ENCODE measurements at places on chromosomes 1 and 21.

DNA sequence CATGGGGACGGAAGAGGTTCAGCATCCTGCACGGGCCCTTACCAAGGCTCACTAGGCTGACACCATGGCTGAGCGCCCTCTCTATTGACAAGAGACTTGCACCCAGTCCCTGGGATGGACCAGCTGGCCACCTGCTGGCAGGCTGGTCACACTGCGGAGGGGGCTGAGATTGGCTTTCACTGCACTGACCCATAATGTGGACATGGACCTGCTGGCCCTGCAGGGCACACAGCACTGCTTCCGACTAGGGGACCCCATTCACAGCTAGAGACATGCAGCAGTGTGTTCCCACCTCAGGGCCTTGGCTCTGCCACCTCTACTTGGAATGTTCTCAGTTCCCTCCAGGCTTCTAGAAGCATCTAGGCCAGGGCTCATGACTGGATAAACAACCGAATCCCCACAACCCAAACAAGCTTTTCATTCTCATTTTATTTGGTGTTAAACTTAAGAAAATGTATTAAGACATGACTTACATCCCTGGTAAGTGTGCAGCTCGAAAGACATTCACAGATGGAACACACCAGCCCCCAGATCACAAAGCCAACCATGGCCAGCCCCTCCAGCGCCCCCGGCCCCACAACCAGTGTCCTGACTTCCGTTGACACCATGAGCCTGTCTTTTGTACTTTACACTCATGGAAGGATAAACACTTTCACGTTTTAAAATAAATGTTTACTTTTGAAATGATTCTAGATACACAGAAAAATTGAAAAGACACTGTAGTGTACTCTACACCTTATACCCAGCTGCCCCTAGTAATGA is 9.3 kb upstream of the SRARP start:
- peak; percentile 11 for DNase-seq

DNA sequence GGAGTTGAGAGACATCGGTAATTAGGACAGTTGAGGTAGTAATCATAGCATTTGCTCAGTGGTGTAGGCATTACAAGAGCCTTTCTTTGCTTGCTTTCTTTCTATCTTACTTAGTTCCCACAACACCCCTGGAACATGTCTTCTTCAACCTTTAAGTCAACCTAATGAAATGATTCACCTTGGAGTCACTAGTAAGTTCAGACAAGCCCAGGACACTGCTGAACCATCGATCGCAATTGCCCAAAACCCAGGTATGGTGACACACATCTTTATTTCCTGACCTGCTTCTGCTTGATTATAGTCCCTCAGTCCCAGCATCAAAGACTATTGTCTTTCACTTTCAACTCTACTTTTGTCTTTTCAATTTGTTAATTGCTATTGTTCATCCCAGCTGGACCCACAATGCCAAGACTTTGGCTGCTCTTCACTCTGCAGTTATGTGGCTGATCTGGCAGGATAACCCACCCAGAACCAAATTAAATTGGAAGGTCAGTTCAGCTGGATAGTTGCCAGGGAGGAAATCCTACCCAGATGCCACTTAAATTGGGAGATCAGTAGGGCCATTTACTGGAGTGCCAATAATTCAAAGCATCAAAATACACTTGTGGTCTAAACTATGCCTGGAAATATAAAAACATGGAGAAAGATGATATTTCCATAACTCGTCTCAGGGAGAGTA is 272.9 kb downstream of the RWDD3 start:
- no peak for DNase-seq

DNA sequence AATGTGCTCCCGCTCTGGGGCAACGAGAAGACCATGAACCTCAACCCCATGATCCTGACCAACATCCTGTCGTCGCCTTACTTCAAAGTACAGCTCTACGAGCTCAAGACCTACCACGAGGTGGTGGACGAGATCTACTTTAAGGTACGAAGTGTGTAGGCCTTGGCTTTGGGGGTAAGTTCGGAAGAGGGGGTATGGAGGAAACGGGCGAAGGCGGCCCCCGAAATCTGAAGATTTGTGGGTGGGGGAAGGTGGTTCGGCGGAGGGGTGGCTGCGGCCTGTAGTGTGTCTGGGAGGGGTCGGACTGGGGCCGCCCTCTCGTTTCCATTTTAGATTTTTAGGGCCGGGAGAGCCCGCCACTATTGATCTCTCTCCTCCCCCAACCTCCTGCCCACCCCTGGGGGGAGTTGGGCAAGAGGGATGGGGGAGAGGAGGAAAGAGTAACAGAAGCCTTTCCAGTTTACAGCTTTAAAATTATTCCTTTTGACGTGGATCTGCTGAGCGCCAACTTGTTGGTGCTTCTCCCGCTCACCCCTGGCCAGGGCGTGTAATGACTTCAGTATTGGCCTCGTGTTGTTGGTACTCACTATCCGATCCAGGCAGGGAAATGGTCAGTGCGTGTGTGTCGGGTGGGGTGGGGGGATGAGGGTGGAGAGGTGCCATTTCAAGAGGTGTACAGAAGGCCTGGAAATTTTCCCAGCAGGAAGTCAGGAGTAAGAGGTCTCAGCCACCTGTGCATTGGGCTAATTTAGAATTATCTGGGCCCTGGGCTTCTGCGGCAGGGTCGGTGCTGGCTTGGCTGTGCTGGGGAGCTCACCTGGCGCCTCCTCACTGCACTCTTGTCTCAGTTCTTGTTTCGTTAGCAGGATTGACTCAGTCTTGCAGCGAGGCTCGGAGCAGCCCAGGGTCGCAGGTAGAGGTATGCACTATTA is 880 bp downstream of the PRPF38B start:
- peak; percentile 35 for DNase-seq

DNA sequence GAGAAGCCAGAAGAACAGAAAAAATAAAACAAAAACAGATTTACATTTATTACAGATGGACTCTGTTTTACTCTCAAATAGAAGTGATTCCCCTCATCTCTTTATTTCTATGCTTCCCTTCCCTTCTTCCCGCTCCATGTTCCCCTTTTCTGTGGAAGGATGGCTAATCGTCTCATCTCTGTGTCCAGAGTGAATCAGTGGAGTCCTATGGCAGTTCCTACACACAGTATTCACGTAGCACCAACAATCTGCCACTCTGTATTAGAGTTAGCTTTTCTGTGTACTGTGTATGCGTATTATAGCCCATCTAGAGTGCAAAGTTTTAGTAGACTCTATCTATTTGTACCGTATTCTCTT is 6.8 kb upstream of the ERO1B start:
- no peak for DNase-seq

DNA sequence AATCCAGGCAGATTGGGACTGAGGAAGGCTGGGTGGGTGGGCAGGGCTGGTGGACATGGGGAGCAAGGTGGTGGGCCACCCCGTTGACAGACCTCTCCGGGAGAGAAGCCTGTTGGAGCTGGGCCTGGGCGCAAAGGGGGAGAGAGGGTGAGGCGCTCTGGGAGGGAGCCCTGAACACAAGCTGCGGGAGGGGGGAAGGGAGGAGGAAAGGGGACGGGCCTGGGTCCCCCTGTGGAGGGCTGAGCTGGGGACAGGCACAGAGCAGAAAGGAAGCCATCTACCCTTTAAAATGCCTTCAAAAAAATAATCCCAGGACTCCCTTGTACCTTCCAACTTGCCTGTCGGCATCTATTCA is 161.8 kb downstream of the PSMG1 start:
- no peak for DNase-seq

DNA sequence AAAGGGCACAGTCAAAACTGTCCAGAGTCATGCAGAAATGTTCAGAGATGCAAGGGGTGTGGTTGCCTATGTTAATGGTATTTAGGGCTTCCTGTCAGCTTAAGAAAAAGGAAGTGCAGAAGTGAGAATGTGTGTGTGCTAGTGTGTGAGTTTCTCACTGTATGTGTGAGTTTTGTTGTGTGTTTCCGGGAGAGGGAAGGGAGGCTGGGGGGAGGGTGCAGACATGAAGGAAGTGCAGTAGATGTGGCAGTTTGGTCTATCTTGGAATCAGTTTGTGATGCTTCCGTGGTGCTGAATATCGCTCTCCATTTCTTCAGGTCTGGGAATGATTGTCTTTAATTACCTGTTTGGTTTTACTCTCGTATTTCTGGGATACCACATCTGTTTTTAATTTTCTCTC is 16.5 kb upstream of the ATP6V1G3 start:
- DNase-seq = peak; percentile 10

DNA sequence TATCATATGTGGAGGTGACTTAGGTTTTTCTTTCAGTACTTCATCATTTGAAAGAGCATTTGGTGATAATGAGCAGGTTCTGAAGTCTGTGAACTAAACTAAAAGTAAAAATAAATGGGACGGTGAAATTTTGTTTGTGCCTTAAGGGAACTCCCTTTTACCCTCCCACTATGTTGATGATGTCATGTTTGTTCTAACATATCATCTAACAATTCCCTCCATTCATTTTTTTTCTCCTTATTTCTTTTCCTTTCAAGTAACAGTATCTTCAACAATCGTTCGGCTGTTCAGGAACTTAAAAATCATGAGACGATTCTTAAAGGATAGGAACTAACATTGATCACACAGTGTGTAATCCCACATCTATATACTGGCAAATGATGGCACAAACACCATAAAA is 30.0 kb upstream of the IRF2BP2 start:
- no peak for DNase-seq

GRCh38 chr1:172941471-172941870 is 109.3 kb downstream of the TNFSF18 start:
- no peak for DNase-seq

DNA sequence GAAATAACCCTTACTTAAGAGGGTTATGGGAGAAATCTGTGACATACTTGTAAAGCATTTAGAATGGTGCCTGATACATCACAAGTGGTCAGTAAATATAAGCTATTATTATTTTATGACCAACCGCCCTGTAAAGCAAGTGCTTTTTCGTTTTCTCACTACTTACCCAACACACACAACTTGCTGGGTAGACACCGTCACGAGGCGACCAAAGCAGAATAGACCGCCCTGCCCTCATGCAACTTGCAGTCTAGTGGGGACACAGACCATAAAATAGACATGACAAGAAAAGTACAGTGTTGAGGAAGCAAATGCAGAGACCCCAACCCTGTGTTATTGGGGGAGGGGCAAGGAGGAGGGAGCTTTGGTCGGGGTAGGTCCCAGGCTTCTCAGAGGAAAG is 744 bp upstream of the IGSF3 start:
- DNase-seq = no peak

DNA sequence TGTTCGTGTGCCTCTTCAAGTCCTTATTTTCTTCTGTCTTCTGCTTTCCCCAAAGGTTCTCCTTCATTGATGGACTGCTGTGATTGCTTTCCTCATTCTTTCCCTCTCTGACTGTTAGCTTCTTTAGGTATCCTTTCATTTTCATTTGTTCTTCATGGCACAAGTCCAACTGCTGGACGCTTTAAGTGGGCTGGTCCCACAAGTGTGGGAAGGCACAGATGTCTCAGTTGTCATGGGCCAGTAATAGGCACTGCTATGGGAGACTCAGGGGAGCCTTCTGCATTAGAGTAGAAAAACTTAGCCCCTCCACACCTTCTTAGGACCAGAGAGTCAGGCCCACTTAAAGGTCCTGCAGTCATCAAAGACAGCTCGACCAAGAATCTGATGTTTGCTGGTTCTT is 122.3 kb upstream of the C1orf105 start:
- no peak for DNase-seq

GRCh38 chr1:223748773-223749733 is 36.7 kb downstream of the CAPN2 start:
- peak; percentile 40 for DNase-seq

DNA sequence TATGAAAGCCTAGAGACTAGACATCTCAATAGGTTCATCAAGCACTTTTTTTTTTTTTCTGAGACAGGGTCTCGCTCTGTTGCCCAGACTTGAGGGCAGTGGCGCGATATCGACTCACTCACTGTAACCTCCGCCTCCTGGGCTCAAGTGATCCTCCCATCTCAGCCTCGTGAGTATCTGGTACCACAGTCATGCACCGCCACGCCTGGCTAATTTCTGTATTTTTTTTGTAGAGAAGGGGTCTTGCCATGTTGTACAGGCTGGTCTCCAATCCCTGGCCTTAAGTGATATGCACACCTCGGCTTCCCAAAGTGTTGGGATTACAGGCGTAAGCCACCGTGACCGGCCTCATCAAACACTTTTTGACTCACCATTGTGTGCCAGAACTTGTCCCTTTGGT is 613 bp upstream of the GPATCH4 start:
- no peak for DNase-seq

GRCh38 chr1:25556791-25557476 is 13.5 kb downstream of the LDLRAP1 start:
- DNase-seq = no peak

DNA sequence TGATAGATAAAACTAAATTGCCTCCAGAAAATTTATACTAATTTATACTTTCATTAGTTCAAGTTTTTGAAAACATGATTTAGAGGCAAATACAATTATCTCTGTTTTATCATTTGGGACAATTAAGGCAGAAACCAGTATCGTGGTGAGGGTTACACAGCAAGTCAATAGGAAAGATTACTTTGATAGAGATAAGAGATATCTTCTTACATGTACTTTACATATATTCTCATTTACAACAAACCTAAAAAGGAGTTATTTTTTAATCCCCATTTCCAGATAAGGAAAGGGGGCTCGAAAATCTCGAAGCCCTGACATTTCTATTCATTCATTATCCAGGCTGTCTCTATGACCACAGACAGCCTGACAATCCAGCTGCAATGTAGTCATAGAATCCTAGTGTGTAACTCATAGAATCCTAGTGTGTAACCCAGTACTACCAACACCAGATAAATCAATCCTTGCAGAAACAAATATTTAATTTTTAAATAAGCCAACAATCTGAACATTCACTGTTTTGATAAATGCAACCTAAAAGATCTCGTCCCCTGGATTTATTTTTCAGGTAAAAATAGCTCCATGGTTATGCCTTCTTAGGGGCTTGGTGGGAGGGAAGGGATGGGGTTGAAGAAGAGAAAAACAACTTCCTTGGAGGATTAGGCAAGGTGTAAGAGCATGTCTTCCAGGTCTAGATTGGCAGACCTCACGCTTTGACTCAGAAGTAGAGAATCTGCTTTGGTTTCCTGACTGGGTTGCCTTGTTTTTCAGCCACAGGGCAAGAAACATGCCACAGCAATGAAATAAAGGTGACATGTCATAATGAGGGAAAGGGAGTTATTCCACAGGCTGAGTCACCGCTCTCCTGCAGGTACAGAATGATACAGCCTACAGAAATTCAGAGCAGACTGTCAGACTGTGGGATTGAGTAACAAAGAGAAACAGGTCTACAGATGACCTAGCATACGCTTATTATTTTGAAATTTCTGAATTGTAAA is 45.6 kb downstream of the IRF2BP2 start:
- no peak for DNase-seq

- no peak for DNase-seq
These were observed 23.6 kb downstream of the XCL2 start for GRCh38 chr1:168520052-168520751.

GRCh38 chr1:4880626-4881025 is 226.2 kb downstream of the AJAP1 start:
- DNase-seq = no peak

Data from stimulated activated CD4-positive, alpha-beta T cell treated with anti-CD3 and anti-CD28 coated beads, TNF-alpha, amount 100 ng/mL, for 24 hours (primary cell).